ENCODE measurements at places on chromosomes 13 and 19.
A peak's percentile ranks its signal among the peaks of the same experiment; 100 is the strongest.

DNA sequence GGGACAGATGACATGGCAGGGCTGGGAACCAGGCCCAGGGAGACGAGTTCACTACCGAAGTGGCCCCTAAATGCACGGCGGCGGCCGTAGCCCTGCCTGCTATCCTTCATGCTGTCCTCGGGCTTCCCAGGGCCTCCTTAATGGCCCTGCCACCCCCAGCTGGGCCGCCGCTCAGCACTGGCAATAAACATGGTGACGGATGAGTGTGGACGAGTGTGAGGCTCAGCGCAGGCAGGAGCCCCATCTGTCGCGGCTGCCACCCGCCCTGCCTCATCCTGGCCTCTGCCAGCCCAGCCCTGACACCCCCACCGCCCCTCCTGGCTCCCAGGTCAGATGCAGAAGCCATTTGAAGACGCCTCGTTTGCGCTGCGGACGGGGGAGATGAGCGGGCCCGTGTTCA is 13.6 kb downstream of the PIN1 start:
- DNase-seq: no peak

- DNase-seq: no peak
Observed at GRCh38 chr19:14081797-14082674, 3.5 kb downstream of the C19orf67 start.

- DNase-seq: peak; percentile 29
Observed at GRCh38 chr13:58500938-58501337, 869.4 kb downstream of the PCDH17 start.

- DNase-seq: no peak
Observed at GRCh38 chr13:34913040-34913439, 29.0 kb upstream of the NBEA start.

DNA sequence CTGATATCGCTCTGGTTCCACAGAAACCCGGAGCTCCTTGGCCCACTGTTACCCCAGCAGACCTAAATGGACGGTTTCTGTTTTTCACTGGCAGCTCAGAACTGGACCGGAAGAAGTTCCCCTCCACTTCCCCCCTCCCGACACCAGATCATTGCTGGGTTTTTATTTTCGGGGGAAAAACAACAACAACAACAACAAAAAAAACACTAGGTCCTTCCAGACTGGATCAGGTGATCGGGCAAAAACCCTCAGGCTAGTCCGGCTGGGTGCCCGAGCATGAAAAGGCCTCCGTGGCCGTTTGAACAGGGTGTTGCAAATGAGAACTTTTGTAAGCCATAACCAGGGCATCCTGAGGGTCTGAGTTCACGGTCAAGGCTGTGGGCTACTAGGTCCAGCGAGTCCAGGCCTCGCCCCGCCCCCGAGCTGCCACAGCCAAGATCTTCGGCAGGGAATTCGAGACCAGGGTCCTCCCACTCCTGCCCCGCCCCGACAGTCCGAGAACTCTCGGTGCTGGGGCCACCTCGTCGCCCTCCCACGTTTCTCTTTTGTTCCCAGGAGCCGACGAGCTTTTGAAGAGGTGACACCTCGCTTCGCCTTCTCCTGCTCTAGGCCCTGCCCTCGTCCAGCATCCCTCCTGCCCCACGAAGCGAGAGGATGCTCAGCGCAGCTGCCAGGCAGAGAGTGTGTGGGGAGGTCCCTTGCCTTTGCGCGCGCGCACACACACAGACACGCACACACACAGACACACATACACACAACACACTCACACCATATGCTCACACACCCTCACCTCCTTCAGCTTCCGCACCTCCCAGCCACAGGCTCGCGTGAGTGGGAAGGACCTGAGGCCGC is 8.8 kb downstream of the ZIC2 start:
- no peak for DNase-seq

- DNase-seq: no peak
Observed at GRCh38 chr19:17302391-17303166, 646 bp downstream of the ABHD8 start.

DNA sequence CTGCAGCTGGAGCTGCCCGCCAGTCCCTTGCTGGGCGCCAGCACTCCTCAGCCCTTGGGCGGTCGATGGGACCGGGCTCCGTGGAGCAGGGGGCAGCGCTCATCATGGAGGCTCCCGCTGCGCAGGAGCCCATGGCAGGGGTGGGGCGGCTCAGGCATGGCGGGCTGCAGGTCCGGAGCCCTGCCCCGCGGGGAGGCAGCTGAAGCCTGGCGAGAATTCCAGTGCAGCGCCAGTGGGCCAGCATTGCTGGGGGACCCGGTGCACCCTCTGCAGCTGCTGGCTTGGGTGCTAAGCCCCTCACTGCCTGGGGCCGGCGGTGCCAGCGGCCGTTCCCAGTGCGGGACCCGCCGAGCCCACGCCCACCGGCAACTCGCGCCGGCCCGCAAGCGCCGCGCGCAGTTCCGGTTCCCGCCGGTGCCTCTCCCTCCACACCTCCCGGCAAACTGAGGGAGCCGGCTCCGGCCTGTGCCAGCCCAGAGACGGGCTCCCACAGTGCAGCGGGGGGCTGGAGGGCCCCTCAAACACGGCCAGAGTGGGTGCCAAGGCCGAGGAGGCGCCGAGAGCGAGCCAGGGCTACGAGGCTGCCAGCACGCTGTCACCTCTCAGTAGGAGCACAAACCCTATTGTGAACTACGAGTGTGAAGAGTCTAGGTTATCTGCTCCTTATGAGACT is 687.1 kb downstream of the PCDH17 start:
- DNase-seq: no peak

- no peak for DNase-seq
Observed at GRCh38 chr13:109395014-109395413, 391.4 kb downstream of the IRS2 start.

DNA sequence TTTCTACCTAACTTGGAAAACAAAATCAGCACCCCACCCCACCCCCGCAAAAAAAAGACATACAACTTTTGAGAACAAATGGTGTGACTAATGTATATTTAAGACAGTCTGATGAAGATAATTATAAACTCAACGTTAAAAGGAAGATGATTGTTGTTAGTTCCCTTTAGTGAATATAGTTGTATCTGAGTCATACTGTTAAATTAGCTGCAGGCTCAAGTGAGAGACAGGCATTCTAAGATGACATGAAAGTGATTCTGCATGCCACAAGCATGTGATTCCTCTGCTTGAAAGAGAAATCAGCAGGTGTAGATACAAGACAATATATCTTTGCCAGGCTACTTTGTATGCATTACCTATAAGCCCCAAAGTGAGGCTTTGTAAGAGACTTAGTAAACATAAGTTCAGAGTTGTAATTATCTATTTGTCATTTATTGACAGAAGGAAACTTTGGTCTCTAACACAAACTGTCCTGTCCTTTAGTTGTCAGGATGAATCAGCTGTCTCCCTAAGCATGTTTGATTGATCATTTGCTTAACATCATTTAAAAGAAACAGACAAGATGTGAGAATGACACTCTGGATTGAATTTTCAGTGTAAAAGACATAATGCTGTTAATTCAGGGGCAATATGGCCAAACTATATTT is 319.4 kb upstream of the HTR2A start:
- DNase-seq: no peak

- DNase-seq: no peak
Observed at GRCh38 chr19:29964171-29964570, 22.1 kb downstream of the URI1 start.

- DNase-seq: no peak
Observed at GRCh38 chr19:771332-771785, 20.4 kb downstream of the MISP start.

DNA sequence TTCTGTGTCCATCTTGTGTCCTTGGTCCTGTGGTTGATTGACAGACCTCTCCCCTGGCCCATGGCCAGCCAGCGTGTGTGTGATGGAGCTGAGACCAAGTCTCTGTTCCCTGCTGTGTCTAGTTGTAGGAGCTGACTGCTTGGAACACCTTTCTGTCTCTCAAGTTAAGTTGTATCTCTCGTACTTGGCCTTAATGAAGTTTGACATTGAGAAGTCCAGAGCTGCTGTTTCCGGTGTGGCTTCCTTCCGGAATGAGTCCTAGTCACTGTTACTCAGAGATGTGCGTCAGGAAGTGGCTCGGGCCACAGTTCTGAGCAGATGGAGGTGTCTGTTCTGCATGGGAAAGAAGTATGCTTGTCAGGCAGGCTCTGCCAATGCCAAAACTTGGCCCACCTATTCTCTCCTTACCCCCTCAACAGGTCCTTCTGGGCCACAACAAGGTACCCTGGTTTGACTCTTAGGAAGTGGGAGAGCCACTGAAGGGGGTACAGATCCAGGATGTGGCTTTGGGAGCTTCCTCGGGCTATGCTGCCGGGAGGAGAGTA is 54.3 kb downstream of the GATAD2A start:
- DNase-seq: no peak

GRCh38 chr19:17491287-17491686 is 20.2 kb upstream of the PGLS start:
- no peak for DNase-seq

- peak; percentile 34 for DNase-seq
Observed at GRCh38 chr19:10074153-10074552, 12.0 kb upstream of the SHFL start.

GRCh38 chr19:55257461-55258420 is 1.1 kb downstream of the PPP6R1 start:
- peak; percentile 51 for DNase-seq

GRCh38 chr13:101711307-101712025 is 259.0 kb downstream of the ITGBL1 start:
- no peak for DNase-seq

GRCh38 chr19:38683393-38684077 is 36.1 kb downstream of the ACTN4 start:
- no peak for DNase-seq

- DNase-seq: peak; percentile 40
Observed at GRCh38 chr13:99265821-99266426, 7.7 kb upstream of the GPR18 start.

GRCh38 chr19:10421240-10422045 is 1.1 kb downstream of the PDE4A start:
- DNase-seq: no peak

- no peak for DNase-seq
Observed at GRCh38 chr19:33459222-33460090, 62.1 kb downstream of the PEPD start.

DNA sequence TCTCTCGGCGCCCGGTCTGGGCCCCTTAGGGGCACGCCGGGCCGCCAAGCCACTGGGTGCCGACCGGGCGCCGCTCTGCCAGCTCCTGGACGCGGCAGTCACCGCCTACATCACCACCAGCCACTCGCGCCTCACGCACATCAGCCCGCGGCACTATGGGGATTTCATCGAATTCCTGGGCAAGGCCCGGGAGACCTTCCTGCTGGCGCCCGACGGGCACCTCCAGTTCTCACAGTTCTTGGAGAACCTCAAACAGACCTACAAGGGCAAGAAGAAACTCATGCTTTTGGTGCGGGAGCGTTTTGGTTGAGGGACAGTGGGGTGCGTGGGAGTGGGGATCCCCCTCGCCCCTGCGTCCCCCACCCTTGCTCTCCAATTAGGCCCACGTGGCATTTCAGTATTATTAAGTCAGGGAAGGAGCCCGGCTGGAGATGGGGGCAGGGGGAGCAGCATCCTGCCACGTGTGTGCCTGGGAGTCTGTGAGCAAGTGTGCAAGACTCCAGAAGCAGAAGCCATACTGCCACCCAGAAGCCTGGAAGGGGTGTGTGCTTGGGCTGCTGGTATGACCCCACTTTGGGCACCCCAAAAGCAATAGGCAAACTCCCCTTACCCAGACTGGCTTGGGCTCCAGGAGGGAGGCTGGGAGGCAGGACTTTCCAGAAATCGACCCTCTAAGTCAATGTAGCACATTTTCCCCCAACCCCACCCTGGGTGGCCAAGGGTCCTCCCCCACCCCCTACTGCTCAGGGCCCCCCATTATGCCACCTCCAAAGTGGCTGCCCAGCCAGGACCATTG is 35.7 kb downstream of the ZSWIM4 start:
- no peak for DNase-seq

DNA sequence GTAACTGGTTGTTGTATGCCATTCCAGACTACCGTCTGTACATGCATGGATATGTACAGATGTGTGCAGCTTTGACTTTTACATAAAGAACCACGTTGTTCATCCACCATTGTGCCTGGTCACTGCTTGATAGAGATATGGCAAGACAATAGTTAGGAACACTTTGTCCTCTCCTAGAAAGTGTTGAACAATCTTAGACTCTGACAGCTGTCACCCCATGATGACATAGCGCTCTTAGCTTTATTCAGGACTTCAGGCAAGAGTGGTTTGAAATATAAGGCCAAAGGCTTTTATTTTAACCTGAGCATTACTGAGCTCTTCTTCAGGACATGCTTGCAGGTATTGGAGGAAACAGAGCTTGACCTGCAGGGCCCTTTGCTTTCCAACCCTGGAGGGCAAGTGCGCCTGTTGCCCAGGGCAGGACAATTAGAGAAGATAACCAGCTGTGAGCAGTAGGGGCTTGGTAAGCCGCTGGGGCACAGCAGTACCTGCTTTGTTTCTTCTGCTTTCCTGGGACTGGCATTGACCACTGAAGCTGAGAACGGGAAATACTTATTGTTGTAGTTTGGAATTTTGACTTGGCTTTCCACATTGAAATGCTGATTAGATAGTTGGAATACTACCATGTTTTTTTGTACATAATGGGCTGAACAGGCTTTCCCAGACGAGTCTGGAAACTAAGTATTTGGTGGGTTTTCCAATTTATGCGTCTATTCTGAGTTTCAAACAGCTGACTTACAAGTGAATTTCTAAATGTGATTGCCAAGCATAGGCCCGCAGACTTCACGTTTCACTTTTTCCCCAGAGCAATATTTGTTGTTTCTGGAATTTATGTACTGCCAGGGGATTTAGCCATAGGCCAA is 51.1 kb downstream of the GARRE1 start:
- no peak for DNase-seq

DNA sequence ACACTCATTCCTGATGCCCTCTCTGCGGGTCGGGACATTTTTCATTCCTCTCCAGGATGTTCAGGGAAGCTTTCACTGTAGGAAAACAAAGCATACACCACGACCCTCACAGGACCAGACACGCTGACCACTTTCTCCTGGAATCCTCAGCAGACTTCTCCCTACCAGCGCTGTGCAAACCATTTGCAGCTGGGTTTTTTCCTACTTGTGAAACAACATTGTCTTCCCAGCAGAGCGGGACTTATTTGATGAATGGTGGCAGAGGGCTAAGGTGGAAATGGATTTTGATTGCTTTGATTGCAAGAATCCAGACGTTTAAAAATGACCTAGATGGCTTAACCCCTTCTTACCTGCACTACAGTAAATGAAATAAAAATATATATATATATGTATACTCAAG is 265.9 kb downstream of the TBC1D4 start:
- DNase-seq: no peak

DNA sequence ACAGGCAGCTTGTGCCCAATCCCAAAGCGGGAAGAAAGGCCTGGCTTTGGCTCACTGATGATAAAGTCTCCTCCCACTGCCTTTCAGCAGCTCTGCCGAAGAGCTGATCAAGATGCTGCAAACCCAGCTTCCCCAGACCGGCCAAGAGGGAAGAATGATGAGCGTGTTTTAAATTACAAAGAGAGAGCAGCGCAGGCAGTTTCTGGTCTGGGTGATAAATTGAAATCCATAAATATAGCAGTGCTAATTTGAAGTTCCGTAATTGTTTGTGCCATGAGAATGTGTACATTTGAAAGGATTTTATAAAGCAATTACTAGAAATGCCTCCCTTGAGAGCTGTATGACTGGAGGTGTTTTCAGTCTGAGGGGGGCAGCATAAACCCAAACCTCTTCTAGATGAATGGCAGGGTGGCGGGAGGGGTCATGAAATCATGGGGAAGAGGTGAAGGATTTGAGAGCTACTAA is 171.8 kb downstream of the STK24 start:
- peak; percentile 73 for DNase-seq

Measured in NCI-H1417 (cell line).